Astrocyte (in vitro differentiated cells and primary cell): ENCODE measurements at places on chromosomes 2 and 18. TPM values are rescaled to one million over a fixed set of nuclear protein-coding genes. Genes with fewer than 3 reads are reported as not detected.

MARCO gene
- total RNA-seq: not detected in 2 replicates

C2orf80 gene
- not detected in 2 replicates for total RNA-seq

NGEF gene
- 0.16 and 0.22 TPM in 2 replicates for total RNA-seq

QPCT gene
- total RNA-seq: 23.1 and 25.2 TPM in 2 replicates

ICOS gene
- total RNA-seq: not detected in 2 replicates

GRHL1 gene
- total RNA-seq: 2.5 and 4.1 TPM in 2 replicates

ELOA2 gene
- not detected in 2 replicates for total RNA-seq

ABCA12 gene
- 4.4 and 4.7 TPM in 2 replicates for total RNA-seq

OTX1 gene
- 0.30 TPM in 1 of 2 replicates, not detected in the other for total RNA-seq

GRB14 gene
- 8.6 and 11.1 TPM in 2 replicates for total RNA-seq

LHCGR gene
- total RNA-seq: not detected in 2 replicates

EGR4 gene
- total RNA-seq: not detected in 2 replicates
